ENCODE measurements at places on chromosomes 2 and 18.

DNA sequence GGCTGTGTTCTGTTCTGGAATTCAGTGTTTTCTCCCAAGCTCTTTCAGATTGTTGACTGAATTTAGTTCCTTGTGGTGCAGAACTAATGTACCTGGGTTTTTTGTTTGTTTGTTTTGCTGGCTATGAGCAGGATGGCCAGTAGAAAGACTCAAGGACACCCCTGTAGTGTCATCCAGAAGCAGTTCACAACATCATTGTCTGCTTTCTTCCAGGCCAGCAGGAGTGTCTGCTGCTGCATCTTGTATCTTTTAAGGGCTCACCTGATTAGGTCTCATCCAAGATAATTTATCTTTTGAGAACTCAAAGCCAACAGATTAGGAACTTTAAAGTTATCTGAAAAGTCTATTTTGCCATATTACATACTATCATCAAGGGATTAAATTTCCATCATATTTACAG, 318.5 kb upstream of the MC4R start:
- no peak for DNase-seq

DNA sequence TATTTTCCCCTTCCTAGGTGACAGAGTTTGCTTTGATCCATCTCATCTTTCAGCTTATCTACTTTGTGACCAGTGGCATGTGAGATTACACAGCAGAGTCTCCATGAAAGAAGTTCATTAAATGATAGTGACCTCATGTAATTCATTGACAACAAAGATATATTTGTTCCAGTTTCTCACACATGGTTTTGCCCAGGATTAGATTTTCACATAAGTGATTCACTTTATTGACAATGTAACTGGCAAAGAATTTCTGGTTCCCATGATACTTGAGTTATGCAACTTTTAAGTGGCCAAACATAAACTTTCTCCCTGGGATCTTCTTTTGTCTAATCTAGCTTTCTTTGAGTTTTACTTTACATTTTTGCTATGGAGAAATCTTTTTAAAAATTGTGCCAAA, 50.0 kb downstream of the MC4R start:
- DNase-seq = no peak

- no peak for DNase-seq
Measured at GRCh38 chr18:8287196-8287885, 321.9 kb upstream of the RAB12 start.

- DNase-seq = no peak
Measured at GRCh38 chr2:203823173-203823572, 44.4 kb upstream of the CTLA4 start.

DNA sequence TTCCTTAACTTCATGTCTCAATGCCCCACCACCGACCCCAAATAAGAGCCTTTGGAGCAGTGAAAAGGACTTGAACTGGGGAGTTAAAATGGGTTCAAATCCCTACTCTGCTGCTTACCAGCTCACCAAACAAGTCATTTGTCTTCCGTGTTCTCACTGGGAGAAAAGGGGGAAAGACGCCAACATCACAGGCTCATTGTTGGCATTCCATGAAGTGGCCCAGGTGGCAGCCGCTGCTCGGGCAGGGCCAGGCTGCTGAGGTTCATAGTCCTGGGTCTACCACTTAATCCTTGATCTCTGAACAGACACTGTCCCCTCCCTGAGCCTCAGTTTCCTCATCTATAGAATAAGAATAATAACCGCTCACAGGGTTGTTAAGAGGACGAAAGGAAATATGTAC, 103.0 kb downstream of the APOB start:
- no peak for DNase-seq

- no peak for DNase-seq
Measured at GRCh38 chr18:62898359-62898758, 183.0 kb downstream of the PHLPP1 start.

DNA sequence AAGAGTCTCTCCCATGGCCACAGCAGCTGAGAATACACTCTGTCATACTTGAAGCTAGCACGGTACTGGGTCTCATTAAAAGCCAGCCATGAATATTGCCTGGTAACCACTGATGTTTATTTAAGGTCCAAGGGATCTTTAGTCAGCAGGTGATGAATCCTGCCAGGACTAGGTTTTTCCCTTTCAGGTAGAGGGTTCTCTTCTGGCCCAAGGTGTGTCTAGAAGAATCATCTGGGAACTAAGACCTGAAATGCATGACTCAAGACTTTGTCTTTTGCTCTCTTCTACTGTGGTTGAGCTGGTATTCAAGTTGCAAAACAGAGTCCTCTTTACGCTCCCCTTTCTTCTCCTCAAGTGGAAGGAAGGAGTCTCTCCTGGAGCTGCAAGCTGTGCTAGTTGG, 400.5 kb upstream of the FSIP2 start:
- DNase-seq = no peak

DNA sequence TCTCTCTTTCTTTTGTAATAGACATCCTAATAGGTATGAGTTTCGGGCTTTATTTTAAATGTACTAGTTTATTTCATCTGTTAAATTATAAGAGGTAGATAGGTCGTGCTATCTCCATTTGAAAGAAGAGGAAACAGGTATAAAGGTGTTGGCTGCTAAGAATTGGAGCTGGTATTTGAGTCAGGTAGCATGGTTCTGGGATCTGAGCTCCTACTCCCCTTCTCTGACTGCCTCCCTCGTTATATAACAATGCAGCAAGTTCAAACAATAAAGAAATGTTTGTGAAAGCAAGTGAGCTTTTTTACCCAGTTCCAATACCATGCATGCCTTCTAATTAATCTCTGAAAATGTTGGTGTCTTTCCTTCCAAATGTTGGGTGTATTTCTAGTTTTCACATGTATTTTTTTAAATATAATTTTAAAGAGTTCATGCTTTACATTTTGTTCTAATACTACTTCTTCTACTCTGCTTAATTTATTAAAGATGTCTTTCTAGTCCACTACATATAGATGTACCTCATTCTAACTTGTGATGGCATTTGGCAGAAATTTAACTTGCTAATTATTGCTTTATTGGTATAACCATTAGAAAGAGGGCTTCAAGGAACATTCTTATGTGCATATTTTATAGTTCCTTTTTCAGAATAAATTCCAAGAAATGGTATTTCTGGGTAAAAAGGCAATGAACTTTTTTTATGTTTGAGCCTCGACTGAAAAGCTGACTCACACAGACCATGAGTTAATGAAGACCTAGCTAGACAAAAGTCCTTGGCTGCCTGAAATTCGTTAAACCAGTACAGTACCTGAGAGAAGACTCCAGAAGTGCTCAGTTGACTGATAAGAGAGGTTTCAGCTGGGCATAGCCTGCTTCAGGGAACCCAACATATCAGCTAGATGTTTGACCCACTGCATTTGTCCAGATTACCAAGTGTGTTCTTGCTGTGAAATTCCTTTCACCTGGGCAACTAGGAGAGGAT, 133.5 kb downstream of the CERS6 start:
- DNase-seq = no peak
